ENCODE measurements at places on chromosomes 6 and 20.
A peak's percentile ranks its signal among the peaks of the same experiment; 100 is the strongest.

DNA sequence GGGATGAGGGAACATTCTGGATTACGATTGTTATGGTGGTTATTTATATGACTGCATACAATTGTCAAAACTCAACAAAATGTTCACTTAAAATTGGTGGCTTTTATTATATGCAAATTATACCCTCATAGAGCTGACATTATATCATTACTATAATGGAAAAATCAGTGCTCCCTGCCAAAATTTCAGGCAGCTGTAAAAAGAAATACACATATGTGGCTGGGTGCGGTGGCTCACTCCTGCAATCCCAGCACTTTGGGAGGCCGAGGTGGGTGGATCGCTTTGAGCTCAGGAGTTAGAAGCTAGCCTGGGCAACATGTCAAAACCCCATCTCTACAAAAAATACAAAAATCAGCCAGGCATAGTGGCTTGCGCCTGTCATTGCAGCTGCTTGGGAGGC, 75.8 kb upstream of the SULF2 start:
- DNase-seq: no peak

DNA sequence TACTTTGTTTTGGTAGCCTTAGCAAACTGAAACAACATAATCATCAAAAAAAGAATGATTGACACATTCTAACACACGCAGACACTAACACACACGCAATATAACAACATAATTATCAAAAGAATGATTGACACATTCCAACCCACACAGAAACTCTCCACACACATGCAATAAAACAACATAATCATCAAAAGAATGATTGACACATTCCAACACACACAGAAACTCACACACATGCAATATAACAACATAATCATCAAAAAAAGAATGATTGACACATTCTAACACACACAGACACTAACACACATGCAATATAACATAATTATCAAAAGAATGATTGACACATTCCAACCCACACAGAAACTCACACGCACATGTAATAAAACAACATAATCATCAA, 172.4 kb downstream of the THBS2 start:
- no peak for DNase-seq

- no peak for DNase-seq
These were observed 898.0 kb upstream of the EYS start for GRCh38 chr6:66605011-66605410.

- no peak for DNase-seq
These were observed 89.8 kb downstream of the ATRN start for GRCh38 chr20:3560578-3560977.

DNA sequence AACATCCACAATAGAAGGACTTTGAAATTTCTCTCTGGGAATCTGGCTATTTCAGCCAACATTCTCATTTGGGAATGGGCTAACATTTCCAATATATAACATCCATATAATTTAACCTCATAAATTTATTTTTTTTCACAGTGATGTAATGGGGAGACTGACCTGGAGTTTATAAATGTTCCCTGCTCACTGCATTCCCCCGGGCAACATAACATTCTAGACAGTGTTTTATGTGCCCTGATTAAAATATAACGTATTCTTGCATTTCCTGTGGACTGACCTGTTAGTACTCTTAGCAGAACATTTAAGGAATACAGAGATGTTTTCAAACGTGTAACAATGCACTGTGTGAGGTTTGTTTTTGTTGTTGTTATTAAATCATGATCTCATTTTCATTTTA, 20.9 kb downstream of the TSHZ2 start:
- DNase-seq: no peak

GRCh38 chr6:41940759-41941279, 789 bp downstream of the CCND3 start:
- DNase-seq: peak; percentile 53

DNA sequence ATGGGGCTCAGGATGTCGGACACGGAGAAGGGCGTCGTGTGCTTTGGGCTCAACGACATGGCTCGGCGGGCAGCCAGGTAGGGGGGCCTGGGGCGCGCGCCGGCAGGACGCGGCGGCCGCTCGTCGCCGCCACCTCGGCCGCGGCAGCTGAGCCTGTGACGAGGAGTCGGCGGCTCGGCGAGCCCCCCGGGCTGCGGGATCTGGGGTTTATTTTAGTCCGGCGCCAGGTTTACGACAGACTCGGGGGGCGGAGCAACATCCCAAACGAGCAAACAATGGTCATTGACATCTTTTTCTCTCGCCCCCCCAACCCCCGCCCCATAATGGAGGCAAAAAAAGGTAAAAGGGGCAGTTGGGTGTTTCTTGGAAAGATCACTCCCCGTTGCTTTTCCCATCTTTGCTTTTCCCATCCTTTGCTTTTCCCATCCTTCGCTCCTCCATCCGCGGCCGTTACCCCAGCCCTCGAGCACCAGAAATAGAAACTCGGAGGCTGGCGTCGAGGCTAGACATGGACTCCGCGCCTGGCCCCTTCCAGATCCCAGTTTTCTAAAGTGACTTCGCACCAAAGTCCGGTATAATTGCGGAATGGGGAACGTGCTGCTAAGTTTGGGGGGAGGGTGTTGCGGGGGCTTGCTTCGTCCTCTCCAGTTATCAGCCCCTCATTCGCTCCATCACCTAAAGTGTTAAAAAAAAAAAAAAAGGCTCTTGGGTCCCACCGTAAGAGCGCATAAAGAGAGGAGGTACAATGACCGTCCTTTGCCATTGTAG, at the start of gene NKX2-4:
Gene NKX2-4, minus strand, starts transcription at position 186 of the 768 bp plus-strand sequence. Its CDS starts 127 bp downstream, at position 59.
- DNase-seq: no peak

GRCh38 chr6:42075159-42075838, 25.0 kb downstream of the TAF8 start:
- DNase-seq: peak; percentile 83

DNA sequence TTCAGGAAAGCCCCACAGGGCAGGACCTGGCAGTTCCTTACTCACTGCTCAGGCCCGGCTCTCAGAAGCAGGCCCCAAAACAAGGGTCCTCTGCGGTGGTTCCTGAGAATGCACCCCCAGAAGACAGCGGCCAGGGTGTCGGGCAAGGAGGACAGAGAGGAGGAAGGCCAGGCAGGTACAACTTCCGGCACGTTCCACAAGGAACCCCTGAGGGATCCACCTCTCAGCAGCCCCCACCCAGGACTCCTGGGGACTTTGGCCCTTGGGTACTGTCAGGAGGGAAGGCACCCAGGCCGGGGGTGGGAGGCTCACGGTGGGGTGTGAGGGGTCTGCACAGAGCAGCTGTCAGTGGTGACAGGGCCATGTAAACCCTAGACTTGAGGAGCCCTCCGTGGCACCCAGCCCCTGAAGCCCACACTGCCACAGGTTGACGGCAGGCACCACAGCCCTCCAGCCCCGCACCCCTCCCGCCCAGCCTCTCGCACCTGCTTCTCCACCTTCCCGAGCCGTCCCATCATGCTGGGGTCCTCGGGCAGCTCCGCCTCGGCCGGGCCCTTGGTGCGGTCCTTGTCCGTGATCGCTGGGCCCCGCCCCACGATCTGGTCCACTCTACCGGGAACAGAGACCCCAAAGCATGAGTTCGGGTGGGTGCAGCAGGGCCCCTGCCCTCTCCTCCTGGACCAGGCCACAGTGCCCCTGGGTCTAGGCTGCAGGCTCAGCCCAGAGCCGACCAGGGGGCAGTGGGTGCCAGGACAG, 47.0 kb upstream of the CHRNA4 start:
- no peak for DNase-seq

DNA sequence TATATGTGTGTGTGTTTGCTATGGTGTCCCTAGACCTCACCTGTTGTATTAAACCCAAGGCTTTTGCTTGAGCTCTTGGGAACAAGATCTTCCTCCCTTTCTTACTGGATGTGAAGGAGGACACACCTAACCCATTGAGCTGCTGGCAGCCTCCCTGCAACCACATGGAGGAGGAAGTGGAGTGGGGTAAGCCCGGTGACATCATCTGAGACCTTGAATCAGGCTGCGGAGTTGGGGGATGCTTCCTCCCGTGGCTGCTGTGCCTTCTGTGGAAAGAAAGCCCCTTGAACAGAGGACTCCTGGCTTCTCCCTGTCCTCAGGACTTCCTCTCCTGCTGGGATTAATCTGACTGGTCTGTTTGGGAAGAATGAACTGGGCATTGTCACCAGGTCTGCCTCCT, 3.3 kb downstream of the CST11 start:
- peak; percentile 28 for DNase-seq

DNA sequence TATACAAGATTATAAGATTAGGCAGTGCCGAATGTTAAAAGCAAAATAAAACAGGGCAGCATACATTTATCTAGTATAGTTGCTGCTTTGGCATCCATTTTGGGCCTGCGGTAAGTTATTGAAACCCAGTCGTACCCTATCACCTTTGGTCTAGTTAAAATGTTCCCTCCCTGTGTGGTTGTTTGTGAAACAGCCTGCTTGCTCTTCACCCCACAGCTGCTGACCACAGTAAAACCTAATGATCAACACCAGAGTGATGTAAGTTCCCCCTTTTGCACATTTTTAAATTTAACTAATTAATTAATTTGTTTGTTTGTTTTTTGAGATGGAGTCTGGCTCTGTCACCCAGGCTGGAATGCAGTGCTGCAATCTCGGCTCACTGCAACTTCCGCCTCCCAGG, 50.3 kb upstream of the TXNDC5 start:
- DNase-seq: no peak

GRCh38 chr6:106117579-106117978, 31.4 kb downstream of the PRDM1 start:
- no peak for DNase-seq

- DNase-seq: no peak
These were observed 1.9 kb downstream of the CDYL start for GRCh38 chr6:4778086-4778485.

DNA sequence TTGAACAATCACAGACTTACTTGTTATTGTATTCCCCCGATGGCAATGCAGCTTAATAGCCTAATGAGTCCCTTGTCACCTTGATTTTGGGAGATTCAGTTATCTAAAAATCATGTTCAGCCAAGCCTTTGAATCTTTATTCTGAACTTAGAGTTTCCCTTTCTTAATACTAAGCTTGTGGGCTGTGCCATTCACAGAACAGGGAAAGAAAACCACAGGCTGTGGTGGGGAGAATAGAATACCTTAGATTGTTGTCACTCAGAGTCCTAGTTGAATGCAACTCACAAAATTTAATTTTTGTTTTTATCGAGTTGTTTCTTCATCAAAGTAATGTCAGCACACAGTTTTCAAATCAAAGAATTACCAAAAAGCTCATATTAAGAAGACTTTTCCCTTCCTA, 37.4 kb downstream of the RFPL4B start:
- DNase-seq: no peak

- no peak for DNase-seq
These were observed 379.2 kb upstream of the SLC35B3 start for GRCh38 chr6:8814440-8815000.

DNA sequence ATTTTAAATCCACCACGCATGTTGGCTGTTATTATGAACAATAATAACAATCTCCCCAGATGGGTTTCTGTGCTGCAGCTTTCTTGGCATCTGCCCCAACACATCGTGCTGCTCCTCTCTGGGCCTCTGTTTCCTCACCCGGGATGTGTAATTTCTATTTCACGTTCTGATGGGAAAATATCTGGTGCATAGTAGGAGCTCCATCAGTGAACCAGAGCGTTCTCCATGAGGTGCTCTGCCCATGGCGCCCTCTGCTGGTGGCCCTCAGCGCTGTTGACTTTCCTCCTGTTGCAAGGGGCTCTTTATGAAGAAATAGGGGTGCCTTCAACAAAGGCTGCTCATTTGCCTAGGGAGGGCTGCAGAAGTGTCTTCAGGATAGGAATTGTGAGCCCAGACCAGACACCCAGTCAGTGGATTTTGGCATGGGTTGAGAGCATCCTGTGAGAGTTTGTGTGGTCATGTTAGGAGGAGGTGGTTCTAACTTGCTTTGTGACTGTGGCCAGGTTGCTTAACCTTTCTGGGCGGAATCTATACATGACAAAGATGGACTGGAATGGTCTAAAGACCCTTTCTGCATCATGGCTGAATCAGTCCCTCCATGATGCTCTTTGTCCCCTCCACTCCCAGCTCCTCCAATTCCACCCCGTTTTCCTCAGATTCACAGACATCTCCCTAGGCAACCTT, 8.1 kb downstream of the SCRT2 start:
- DNase-seq: peak; percentile 43

DNA sequence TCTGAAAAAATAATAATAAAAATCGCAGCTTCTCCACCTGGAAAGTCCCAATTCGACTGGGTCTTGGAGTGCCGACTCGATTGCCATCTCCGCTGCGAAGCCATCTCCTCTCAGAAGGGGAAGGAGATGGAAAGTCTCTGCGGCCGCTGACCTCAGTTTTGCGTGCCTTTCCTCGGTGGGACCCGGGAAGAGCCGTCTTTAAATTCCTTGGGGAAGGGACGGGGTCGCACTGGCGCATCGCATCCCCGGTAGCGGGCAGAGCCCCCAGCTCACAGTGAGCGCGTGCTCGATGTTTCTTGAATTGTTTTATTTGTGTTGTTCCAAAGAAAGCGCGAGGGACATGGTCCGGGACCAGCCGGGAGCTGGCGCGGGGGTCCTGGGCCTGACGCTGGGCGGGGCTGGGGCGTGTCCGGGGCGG, 270 bp upstream of the TIAM2 start:
- DNase-seq: no peak

DNA sequence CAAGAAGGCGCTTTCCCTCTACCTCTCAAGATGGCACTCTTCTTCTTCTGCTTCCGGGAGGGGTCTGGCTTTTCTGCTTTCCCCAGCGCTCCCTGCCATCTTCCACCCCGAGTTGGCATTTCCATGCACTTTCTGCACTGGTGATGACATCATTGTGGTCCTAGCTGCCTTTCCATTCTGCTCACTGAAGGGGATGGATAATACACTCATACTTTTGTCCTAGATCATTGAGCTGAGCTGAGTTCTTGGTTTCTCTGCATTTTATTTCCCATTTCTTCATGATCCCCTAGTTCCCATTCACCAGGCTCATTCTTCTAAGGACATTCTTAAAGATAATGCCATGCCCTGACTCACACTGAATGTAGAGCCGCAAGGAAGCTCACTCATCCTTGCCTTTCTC, 96.7 kb downstream of the EDN1 start:
- DNase-seq: no peak

- DNase-seq: no peak
These were observed 39.6 kb upstream of the MPC1 start for GRCh38 chr6:166422201-166422940.

DNA sequence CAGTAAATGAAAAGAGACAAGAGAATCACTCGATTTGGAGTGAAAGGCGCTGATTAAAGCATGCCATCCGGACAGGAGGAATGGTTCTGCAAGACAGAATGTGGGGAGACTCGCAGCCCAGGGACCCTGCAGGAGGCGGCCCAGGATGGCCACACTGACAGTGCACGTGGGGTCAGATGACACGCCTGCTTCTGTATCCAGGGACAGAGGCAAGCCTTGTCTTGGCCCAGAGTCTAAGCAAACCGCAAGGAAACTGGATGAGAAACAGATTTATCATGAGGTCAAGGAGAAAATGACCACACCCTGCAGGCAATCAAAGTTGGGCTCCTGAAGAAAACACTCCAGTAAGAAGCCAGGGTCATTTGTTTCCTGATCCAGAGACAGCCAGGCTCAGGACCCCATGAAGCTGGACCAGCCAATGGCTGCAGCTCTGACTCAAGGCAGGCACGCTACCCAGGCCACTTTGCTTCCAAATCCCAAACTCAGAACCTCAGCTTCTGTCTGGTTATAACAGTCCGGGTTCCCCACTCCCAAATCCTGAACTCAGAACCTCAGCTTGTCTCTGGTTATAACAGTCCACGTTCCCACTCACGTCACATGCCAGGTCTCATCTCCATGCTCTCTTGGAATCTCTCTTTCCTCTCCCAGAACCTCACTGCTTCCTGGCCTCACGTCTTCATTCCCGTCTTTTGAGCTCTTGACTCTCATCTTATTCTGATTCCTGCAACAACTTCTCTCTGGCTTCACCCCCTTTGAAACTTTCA, 144.9 kb upstream of the THBS2 start:
- DNase-seq: no peak
